ENCODE measurements at places on chromosomes 4 and X.

DNA sequence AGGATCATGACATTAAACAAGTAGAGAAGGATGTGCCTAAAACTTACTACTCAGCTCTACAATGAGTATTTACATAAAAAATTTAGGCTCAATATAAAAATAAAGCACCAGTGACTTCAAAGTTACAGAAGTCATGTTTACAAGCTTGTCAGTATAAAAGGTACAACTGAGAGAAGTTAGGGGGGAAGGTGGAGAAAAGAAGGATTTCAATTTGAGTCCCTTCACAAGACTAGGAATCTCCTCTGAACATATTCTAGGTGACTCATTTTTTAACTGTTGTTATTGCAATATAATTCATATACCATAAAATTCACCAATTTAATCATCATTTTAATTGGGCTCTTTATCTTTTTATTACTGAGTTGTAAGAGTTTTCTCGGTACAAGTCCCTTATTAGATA lies 26.9 kb downstream of the FRYL start:
- no peak for DNase-seq

DNA sequence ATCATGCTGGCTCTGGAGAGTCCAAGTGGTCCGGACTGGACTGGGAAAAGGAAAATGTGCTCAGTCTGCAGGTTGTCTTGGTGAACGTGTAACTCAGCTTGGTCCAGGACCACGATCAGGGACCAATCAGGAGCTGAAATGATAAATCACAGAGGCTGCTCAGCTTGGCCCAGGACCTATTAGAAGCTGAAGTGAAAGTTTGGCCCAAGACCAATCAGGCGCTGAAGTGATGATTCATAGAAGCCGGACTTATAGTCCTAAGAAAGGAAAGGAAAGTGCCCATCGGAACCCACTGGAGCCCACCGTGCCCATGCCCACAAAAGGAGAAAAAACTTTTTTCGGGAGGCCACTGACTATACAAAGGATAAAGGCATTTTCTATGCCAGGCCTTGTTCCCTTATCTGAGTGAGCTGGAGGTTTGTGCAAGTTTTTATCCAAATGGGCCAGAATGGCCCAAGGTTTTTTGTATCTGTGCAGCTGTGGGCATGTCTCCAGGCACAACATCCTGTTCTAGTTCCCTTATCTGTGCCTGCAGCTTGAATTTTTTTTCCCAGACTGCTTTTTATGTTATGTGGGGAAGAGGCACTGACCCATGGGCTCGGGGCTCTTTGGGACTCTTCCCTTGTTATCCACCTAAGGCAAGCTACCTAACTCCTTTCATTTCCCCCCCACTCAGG lies 194.4 kb downstream of the FAM133A start:
- DNase-seq = no peak

GRCh38 chr4:30182786-30183185 lies 537.4 kb upstream of the PCDH7 start:
- DNase-seq = no peak

- no peak for DNase-seq
These were observed 321.7 kb downstream of the DHX15 start for GRCh38 chr4:24262616-24263015.

GRCh38 chr4:6608758-6609414 lies 31.6 kb upstream of the MRFAP1 start:
- DNase-seq = peak; percentile 60

- DNase-seq = no peak
These were observed 347.7 kb downstream of the GABRG1 start for GRCh38 chr4:45776146-45776545.

DNA sequence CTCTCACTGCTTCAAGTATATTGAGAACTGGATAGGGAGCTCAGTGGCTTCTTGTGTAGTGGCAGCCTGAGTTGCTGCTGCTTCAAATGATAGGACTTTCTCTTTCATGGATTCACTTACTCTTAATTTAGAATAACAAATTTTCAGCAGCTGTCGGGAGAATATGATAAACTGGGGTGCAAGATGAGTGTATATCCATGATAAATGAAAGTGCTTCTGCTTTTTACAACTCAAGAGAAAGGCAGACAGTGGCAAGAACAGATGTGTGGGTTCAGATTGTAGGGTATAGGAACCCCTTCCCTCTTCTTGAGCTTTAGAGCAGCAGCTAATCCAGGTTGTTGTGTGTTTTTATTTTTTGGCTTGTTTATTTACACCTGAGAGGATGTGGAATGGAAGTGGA lies 1.0 kb downstream of the SH3BGRL start:
- no peak for DNase-seq

GRCh38 chrX:42754115-42754514 lies 23.8 kb downstream of the PPP1R2C start:
- no peak for DNase-seq

GRCh38 chr4:4755306-4755705 lies 104.2 kb upstream of the MSX1 start:
- peak; percentile 28 for DNase-seq

GRCh38 chr4:4869731-4870571 lies 10.5 kb downstream of the MSX1 start:
- DNase-seq = peak; percentile 81

- DNase-seq = no peak
These were observed 181.0 kb downstream of the DCTD start for GRCh38 chr4:182736207-182736606.

DNA sequence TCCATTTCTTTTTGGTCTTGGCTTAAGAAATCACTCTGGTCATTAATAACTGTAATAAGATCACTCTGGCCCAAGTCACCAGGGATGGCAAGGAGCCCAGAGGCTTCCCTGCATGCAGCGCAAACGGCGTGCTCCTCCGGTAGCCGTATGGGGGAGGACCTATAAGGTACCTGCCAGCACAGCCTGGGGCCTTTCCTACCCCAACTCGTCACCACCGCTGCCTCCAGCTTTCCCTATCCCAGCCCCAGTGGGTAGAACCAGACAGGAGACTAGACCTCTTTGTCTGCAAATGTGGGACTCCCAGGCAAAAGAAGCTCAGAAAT lies 25.9 kb downstream of the HAND2 start:
- no peak for DNase-seq

- no peak for DNase-seq
These were observed 704.8 kb downstream of the ARAP2 start for GRCh38 chr4:35539404-35540055.

DNA sequence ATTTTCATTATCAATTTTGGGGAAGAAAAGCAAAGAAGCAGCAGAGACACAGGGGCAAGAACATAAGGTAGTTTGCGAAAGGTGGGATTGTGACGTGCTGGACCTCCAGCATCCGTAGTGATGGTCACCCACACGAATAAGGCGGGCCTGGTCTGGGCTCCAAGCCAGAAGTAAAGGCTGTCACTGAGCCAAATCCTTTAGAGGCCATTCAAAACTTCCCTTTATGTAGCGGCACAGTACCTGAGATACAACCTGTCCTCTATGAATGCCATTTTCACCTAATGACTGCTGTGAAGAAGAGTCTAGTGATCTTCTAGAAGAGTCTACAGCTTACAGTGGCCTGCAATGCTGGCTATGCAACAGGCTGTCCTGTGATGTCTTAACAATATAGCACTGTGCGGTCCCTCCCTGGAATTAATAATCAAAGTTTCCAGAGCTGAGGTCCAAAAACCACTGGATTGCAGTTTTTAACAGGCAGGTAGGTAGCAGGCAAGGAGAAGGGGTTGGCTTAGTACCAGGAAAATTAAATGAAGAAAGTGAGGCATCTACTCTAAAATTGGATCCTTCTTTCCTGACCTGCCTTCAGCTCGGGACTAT lies 56.2 kb downstream of the TRIML1 start:
- no peak for DNase-seq

DNA sequence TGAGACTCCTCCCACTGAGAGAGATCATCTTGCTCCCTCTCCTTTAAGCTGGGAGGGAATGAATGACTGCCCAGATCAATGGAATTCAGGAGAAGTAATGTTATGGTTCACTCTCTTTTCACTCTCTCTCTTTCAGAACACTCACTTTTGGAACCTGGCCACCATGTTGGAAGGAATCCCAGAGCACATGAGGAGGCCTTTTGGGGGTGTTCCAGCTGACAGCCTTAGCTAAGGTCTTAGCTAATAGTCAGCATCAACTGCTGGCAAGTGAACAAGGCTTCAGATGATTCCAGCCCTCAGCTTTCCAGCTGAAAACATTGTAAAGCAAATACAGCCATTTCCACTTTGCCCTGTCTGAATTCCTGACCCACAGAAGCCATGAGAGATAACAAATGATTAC lies 124.0 kb upstream of the CLNK start:
- no peak for DNase-seq

GRCh38 chr4:35102066-35102465 lies 1142.2 kb downstream of the ARAP2 start:
- no peak for DNase-seq

- DNase-seq = no peak
These were observed 6.1 kb upstream of the LDOC1 start for GRCh38 chrX:141183000-141183399.

DNA sequence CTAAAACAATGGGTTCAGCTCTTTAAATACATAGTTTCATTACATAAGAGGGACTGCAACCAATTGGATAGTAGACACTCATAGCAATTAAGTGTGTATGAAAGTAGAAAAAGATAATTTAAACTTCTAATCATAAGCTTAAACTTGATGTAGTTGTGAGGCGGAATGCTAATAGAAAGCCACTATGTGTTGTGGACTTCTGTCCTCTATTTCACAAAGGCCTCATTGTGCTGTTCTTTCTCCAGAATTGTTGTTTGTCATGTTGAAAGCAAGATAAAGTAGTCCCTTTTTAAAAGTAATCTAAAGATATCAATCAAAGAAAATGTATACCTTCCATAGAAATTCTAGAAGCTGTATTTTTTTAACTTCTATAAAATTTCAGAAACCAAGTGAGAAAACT lies 329.4 kb downstream of the KLHL4 start:
- DNase-seq = no peak

DNA sequence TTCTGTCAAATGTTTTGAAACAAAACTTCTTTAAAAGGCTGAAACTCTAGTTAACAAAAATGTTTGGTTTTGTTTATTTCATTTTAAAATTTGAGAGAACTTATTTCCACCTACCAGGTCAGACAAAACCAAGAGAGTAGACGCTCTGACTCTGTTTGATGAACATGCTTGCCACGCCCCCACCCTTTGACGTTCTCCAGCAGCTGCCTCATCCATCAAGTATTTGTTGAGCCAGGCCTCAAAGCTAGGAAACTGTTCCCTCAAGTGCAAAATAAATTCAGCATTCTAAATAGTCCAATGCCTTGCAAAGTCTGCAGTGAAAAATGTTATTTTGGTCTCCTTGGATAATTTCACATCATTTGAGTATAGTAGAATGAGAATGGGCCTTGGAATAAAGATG lies 121.6 kb downstream of the GUCY2F start:
- DNase-seq = no peak

DNA sequence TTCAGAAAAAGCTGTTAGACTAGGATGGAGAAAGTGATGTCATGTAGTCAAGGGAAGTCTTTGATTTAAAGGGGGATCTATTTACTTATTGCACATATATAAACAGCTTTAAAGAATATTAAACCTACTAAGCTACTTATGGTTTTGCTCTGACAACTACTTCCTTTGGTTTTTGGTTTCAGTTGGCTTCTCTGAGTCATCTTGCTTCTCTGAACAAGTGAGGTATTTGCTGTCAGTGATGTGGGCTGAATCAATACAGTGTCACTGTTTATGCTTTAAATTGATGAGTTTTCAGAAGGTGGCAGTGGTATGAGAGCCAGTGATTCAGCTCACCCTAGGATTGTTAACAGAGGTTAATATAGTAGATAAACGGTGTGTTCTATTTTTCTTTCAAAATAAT lies 75.1 kb downstream of the CEP44 start:
- no peak for DNase-seq

- DNase-seq = no peak
These were observed 93.6 kb downstream of the CORIN start for GRCh38 chr4:47744253-47744652.

DNA sequence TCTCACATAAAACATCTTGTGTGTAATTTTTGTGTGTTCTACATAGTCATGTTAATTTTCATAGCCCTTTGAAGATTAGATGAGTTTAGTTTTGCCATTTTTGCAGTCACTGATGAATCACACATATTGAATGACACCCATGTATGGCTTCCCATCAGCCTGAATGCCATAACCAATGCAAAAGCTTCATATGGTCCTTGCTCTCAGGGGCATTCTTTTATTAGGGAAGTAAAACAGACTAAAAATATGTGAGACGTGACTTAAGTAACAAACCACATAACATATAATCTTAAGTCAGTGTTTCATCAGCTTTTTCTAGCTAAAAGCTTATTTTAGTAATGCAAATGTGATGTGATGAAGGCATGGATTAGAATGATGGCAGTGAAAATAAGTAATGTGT lies 8.2 kb downstream of the SLC25A4 start:
- no peak for DNase-seq

GRCh38 chrX:85882601-85883000 lies 164.8 kb downstream of the CHM start:
- no peak for DNase-seq

GRCh38 chrX:153441296-153441695 lies 4.6 kb downstream of the TREX2 start:
- no peak for DNase-seq

DNA sequence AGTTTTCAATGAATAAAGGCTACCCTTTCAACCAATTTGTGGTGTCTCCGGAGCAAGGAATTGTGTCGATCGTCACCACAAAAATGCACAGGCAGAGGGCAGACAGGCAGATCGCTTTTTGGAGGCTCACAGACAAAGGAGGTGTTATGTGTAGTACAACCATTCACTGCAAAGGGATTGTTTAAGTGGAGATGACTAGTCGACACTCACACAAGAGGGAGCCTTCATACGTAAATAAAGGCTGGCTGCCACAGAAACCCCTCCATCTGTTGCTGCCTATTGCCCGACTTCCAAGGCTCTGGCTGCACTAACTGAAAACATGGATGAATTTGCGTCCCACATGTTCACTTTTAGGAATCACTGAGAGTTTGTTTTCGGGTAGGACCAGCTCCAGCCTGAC lies 281.1 kb downstream of the NKX6-1 start:
- DNase-seq = peak; percentile 7

DNA sequence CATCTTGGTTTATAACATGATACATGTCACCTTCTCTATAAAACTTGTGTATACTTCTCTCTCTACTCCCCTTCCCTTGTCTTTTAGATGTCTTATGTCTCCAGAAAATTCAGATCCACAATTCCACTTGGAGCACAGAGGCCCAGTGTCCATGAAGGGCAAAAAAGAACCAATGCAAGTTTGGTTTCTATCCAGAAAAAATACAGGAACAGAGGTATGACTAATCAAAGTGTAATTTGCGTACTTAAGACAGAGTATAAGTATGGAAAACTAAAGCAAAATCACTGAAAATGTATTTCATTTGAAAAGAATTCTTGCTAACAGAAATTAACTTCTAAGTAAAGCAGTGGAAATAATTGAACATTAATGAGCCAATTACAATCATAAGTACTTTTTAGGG lies 46.2 kb downstream of the GUCY1B1 start:
- DNase-seq = no peak

DNA sequence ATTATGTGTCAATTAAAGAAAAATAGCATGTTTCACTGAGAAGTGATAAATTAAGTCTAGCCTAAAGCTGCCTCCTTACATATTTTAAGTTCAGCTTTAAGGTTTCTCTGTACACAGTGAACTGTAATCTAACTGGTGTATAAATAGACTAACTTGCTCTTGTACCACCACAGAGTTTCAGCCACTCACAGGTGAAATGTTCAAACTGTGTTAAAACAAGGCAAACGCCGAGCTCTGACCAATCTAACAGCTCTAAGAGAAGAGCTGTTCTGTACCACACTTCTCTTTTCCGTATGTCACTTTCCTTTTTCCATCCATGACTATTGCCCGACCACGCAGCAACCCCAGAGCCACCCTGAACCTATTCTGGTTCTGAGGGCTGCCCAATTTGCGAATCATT lies 64.5 kb downstream of the DCHS2 start:
- DNase-seq = no peak

Measured in mesendoderm (in vitro differentiated cells).